ENCODE measurements at places on chromosomes 2 and 18.

- no peak for DNase-seq
These were observed 3.2 kb downstream of the NBAS start for GRCh38 chr2:15557887-15558311.

DNA sequence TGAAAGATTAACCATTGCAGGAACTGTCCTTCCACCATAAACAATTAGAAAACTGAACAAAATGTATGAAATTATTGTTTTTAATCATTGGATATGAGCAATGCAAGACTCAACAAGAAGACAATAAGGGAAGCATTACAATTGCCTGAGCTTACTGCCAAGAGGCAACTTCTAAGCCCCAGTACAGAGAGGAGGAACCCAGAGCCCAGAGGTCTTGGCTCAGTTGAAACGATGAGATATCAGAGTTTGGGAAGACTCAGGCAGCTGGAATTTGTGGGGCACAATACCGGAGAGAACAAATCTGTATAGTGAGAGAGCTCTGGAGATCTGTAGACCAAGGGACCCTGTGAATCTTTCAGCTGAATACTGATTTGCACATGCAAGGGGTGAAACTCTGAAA, 80.6 kb upstream of the ZFP36L2 start:
- DNase-seq = no peak

- DNase-seq = no peak
These were observed 7.6 kb downstream of the CNDP1 start for GRCh38 chr18:74541703-74542555.

DNA sequence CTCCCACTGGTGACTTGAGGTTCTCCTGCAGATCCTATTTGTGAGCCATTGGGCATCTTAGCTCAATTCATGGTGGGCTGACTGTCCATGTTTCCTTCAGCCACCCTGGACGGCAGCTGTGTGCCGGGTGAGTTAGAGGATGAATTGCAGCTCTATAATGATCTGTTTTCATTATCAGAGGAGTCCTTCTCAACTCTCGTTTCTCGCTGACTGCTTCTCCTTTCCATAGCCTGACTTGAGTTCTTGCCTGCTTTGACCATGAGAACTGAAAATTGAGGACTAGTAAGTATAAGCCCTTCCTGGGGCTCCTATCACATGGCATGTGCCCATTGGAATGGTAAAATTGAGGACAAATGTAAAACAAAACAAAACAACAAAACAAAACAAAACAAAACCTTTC, 121.8 kb downstream of the CDC42EP3 start:
- no peak for DNase-seq

- no peak for DNase-seq
These were observed 72.6 kb downstream of the TXNL1 start for GRCh38 chr18:56565551-56566345.

GRCh38 chr18:5705393-5705792, 161.6 kb upstream of the EPB41L3 start:
- no peak for DNase-seq

- DNase-seq = no peak
These were observed 106.3 kb downstream of the SLC4A3 start for GRCh38 chr2:219733746-219734145.

DNA sequence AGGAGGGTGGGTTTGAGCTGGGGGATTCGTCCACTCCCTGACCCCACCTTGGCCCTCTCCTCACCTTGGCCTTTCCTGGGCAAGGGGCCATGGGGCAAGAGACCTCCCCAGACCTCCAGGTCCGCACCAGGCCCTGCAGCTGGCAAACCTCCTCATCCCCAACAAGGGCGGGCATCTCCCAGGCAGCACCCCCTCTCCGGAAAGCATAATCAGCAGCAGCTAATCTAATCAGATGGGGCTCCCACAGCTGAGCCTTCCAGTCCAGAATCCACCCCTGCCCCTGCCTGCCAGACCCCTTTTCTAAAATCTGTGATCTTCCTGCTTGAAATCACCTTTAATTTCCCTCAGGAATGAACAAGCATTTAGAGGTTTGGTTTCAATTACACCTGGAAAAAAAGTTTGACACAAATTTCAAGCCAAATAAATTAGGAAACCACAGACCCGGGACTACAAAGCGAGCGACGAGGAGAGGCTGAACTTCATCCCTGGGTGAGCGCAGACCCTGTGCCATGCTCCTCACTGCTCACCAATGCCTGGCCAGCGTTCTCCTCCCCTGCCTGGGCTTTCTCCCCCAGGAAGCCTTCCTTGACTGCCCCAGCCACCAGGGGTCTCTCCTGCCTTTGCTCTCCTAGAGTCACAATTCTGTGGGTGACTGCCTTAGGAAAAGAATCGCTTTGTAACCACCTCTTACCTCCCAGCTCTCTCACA, 143.0 kb upstream of the MYCN start:
- DNase-seq = no peak

GRCh38 chr2:144595279-144595678, 75.4 kb upstream of the ZEB2 start:
- DNase-seq = no peak

- DNase-seq = no peak
These were observed 952.7 kb downstream of the TDRD15 start for GRCh38 chr2:22076454-22076853.

DNA sequence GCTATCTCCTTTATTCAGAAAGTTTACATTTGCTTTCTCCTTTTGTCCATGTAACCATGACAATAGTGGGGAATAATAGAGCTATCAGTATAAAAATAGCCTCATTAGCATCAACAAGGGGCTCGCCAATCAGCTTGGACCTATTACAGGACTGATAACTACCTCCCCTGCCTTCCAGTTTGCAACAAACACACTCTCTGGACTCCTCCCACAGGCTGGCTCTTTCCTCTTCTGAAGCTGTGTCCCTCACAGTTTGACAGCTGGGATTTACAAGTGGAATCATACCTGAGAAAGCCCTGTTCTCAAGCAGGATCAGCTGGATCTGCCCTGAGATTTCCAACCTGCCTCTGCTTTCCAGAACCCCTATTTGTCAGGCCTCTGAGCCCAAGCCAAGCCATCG, 162.5 kb downstream of the GRB14 start:
- DNase-seq = no peak

DNA sequence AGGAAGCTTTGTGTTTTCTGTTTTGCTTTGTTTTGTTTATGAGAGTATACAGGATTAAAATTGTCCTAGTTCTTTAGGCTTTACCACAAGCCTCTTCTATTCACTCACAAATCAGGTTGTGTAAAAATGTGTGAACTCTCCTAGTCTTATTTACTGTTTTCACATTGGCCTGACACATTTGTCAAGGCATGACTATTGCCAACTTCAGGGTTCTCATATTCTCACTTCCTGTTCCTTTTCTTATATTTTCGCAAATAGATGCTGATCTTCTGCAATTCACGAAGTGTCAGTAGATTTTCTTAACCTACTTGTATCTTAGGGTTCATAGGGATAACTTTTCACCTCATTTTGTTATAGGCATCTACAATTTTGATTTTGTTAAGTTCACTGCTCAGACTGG, 67.1 kb downstream of the CCDC102B start:
- DNase-seq = no peak

DNA sequence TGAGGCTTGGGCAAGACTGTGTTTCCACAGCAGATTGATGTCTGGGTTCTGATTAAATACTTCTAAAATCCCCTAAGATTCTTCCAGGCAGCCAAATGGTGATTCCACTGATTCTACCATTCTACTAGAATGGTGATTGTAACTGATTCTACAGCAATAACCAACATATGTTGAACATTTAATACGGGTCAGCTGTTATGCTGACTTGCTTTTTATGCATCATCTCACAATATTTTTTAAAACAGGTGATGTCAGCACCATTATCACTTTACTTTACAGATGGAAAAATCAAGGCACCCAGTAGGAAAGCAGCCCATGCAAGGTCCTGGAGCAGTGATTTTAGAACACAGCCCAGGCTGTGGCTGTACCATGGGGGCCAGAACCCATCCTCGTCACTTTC, 37.5 kb downstream of the TIMM21 start:
- no peak for DNase-seq

All from activated T-helper 1 cell treated with Interleukin-2 at 50 U/mL for 16 hours (primary cell).